Cerebellar cortex (tissue), 1 donor: ENCODE measurements at places on chromosomes 12 and 14.

GRCh38 chr12:30862486-30862885, 64.1 kb upstream of the TSPAN11 start:
- DNase-seq: peak; percentile 1

DNA sequence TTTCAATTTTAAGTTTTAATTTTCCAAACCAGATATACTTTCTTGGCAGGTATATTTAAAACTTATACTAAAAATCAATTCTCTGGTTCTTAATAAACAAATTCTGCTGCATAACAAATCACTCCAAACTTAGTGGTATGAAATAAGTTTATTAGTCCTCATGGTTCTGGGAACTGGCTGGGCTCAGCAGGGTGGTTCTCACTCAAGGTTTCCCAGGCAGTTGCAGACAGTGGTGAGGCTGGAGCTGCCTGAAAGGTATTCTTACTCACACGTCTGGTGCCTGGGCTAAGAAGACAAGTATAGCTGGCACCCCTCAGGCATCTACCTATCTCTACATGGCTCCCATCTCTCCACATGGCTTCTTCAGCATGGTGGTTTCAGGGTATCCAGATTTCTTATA, 308.2 kb upstream of the CCDC196 start:
- no peak for DNase-seq

DNA sequence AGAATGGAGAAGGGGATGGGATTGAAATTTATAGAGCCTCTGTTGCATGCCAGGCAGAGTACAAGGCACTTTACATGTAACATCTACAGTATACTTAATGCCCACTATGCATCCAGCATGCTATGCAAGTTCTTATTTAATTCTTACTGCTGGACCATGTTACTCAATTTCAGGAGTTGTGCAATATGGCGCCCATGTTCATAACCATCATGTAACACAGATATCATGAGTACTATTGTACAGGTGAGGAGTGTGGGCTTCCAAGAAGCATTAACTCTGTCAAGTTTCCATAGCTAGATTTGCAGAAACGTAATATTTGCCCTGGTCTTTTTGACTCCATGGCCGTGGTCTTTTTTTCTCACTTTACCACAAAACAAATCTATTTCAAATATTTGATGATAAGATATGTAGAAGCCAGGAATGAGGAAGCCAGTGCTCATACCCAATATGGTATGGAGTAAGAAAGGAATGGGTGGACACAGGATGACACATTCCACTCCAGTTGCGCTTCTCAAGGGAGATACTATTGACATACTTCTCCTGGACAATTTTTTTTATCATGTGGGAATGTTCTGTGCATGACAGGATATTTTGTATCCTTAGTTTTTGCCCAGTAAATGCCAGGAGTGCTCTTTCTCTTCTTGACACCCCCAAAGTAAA, 191.8 kb downstream of the C12orf75 start:
- no peak for DNase-seq

GRCh38 chr12:16599081-16599480, 6.9 kb downstream of the LMO3 start:
- DNase-seq: no peak

DNA sequence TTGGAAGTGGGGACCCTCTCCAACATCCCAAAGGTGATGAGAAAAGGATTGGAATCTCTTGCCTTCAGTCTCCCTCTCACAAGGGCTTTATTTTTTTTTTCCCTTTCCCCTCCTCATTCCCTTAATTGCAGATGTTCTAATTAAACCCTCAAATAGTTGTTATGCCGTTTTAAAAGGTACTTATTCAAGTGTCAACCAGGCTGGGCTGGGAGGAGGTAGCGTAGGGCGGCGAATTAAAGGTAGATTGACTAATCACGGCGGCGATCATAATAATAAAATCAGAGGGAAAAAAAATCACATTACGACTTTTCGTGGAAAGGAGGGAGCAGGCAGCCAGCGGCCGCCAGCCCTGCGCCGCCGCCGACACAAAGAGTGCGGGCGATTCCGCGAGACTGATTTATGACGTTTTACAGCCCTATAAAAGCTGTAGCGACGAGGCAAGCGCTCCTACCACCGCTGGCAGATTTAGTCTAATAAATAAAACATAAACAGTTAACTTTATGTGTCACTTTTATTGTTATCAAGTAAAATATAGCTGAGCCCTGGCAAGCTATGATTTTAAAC, 1.7 kb upstream of the HOXC4 start:
- no peak for DNase-seq

- peak; percentile 52 for DNase-seq
Observed at GRCh38 chr14:95527387-95528002, 7.4 kb upstream of the GLRX5 start.

DNA sequence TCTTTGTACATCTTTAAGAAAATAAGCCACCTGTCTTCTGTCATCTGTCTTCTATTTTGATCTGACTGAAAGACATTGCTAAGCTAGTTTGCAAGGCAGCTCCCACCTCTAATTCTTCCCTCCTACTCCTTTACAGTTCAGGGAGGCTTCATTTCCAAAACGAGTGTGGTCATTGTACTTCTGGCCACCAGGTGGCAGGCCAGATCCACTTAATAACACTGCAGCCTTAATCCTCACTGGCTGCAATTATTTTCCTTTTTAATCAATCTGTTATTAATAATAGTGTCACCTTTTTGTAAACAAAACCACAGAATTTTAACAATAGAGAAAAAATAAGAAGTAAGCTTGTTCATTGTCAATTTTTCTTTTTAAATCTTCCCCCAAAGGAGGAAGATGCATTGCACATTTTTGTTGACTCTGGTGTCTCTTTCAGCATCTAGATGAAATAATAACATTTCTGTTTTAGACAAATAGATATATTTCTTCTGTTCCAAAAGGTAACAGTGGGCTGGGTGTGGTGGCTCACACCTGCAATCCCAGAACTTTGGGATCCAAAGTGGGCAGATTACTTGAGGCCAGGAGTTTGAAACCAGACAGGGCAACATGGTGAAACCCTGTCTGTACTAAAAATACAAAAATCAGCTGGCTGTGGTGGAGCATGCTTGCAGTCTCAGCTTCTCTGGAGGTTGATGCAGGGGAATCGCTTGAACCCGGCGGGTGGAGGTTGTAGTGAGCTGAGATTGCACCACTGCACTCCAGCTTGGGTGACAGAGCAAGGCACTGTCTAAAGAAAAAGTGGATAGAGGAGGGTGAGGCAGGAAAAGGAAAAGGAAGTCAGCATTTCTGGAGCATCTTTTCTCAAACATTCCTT, 23.3 kb downstream of the GABARAPL1 start:
- DNase-seq: peak; percentile 48

DNA sequence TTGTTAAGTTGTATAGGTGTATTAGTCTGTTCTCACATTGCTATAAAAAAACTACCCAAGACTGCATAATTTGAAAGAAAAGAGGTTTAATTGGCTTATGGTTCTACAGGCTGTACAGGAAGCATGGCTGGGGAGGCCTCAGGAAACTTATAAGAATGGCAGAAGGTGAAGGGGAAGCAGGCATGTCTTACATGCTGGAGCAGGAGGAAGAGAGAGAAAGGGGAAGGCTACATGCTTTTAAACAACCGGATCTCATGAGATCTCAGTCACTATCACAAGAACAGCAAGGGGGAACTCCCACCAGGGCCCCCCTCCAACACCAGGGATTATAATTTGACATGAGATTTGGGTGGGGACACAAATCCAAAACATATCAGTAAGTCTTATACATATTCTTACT, 60.5 kb upstream of the OR10AD1 start:
- DNase-seq: no peak

- DNase-seq: no peak
Observed at GRCh38 chr12:133130808-133131128, 341 bp downstream of the ZNF10 start.

DNA sequence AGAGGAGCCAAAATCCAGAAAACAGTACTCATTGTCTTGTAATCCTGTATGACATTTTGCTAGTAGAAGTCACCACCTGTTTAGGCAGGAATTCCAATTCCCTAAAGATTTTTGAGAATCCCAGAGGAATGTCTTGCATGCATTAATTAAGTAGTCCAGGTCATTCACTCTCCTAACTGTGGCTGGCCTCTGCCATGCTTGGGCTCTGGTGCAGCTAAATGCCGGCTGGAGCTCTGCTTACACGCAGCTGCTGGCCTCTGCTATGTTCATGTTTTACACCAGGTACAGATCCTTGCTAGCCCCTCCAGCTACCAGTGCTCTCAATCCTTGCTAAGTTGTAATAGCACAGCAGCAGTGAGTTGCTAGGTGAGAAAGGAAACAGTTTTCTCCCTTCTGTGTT, 16.3 kb upstream of the HIF1A start:
- DNase-seq: no peak

DNA sequence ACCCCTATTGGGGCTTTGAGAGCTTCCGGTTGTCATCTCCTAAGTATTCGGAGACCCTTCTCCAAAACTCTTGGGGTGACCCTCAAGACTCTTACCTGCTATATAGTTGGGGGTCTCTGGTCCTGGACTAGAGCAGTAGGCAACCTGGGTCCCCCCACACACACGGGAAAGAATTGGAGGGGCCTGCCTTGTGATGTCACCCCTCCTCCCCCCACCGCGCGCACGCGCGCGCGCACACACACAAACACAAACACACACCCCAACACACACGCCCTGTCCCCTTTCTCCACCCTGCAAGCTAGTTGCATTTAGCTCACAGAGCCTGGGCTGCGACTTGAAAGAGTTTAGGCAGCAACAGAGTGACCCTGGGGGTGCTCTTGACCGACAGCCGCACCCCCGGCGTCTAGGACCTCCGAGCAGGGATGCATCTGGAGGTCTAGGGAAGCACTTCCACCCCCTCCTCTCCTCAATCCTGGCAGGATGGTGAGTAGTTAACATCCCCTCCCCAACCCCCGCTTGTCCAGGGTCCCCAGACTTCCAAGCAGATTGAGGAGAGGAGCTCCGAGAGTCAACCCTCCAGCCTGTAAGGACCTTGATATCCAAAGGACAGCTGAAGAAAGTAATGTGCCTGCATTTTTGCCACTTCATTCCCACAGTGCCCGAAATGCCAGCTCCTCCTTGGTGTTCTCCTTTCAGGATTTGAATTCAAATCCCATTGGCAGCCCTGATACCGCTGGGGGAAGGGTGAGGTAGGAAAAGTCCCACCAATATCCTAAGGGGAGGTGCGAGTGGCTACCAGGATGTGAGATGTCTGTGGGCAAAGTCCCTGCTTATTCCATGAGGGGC, 1.4 kb upstream of the DNAJC14 start:
- DNase-seq: peak; percentile 84

GRCh38 chr12:89417246-89417977, 65.1 kb upstream of the DUSP6 start:
- DNase-seq: no peak

DNA sequence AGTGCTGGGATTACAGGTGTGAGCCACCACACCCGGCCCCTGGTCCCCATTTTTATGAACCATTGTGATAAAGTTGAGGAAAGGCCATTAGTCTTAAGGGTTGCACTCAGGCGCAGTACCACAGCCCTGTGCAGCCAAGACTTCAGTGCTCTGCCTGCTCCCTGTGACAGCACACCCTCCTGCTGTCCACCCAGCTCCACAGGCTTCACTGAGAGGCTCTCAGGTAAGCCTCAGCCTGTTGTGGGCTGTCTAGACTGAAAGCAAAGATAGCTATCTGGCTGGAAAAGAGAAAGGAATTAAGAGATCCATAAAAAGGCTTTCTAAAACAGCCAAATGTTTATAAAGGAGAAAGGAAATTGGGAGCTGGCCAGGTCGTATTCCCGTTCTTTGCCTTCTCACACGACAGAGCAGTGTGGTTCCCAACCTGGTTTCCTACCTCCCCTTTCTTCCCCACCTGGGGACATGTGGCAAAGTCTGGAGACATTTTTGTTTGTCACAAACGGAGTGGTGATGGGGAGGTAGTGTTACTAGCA, 19.1 kb upstream of the DNM1L start:
- no peak for DNase-seq

- DNase-seq: no peak
Observed at GRCh38 chr14:102551995-102552705, 40.3 kb upstream of the RCOR1 start.

DNA sequence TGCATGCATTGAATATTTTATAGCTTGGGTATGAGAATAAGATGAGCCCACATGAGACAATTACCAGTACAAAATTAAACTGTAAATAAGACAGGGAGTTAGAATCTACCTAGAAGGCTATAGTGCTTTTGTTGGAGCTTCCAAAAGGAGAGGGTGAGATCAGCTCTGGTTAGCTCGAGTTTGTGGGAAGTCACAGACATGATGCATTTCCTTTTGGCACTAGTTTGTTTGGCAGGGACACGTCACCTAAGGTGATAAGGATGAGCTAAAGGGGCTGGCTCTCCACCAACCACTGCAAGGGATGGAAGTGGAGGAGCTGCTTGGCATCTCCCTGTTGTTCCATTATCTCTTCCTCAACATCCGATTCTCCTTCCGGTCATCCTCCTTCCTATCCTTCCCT, 48.5 kb upstream of the CPM start:
- DNase-seq: no peak

- no peak for DNase-seq
Observed at GRCh38 chr12:131027264-131027663, 73.6 kb downstream of the ADGRD1 start.

DNA sequence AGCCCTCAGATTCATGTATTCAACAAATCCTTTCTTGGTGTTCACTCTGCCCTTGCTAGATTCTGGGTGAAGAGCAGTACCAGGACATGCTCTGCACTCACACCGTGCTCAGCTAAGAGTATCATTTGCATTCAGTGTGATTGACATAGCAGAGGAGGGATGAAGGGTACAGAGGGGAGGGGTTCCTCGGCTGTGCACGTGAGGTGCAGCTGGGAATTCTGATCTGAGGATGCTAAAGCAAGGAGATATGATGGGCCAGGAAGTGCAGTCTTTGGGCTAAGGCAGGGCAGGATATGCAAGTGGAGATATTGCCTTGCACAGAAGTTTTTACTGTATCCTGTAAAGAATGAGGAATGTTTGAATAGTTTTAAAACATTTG, 108.6 kb downstream of the FGD4 start:
- DNase-seq: no peak

GRCh38 chr14:42011221-42011620, 404.5 kb downstream of the LRFN5 start:
- DNase-seq: no peak

DNA sequence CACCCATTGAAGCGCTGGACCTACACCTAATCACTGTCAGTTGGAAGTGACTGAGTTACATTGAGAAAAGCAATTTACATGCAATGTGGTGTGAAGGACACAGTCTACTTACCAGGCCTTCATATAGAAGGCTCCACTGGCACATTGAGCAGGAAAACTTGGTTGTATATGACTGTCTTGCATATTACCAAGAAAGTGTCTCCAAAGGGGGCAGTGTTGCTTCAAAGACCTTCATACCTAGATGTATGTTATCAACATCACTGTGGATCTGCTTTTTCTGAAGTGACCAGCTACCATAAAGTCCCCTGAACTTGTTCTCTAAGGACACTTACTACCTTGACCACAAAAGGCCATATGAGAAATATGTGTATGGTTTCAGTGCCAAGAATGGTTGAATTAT, 64.1 kb downstream of the NELL2 start:
- no peak for DNase-seq

- no peak for DNase-seq
Observed at GRCh38 chr14:101105045-101105444, 201.5 kb upstream of the RTL1 start.

DNA sequence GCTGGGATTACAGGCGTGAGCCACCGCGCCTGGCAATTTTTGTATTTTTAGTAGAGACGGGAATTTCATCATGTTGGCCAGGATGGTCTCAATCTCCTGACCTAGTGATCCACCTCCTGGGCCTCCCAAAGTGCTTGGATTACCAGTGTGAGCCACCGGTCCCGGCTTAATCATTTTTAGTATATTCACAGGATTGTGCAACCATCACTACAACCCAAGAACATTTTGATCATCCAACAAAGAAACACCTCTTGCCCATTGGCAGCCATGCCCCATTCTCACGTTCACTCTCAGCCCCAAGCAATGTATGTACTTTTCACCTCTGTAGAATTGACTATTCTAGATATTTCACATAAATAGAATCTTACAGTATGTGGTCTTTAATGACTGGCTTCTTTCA, 19.9 kb downstream of the SP1 start:
- DNase-seq: no peak
